ENCODE measurements at places on chromosomes 2 and 18.

DNA sequence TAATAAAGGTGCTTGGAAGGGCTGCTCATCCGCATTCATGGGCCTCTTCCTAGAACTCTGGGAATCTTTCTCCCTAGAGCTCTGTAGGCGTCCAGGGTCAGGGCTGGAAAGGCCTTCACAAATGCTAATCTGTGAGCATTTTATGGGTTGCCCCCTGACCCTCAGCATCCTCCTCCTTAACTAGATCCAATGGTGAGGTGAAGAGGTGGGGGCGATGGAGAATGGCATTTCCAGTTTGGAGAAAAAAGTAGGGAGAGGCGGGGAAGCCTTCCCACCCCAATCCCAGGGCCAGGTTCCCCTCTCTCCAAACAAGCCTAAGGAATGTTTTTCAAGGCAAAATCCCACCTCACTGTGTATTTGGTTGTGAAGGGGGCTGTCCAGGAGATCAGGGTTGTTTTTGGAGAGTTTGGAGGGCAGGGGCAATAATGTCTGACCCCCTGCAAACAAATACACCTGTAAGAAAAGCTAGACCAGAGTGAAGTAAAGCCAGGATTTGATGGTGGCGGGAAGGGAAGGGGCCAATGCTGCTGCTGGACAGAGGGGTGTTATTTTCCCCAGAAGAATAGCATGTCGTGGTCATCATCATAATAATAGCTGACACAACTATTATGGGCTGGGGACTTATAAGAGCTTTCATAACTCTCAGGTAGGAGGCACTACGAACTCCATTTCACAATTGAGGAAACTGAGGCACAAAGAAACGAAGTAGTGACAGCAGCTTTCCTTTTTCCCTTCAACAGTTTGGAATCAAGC, 1.4 kb upstream of the MYCN start:
- no peak for DNase-seq

DNA sequence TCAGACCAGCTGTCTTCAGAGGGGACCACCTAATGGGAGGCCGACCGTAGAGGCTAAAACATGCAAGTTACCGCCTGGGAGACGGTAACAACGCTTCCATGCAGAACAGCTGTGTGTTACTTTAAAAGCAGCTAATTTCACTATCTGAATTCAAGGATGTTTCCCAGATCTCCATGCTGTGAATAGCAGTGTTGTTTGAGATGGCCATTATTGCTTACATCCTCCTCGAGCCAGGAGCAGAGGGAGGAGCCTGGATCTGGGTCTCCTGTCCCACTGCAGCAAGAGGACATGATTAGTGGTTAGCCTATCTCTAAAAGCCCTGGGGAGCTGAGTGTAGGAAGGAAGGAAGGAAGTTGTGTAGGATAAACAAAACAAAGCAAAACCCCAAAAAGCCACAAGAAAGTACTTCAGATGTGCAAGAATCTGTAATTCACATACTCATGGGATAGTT, 50.9 kb downstream of the ACTR2 start:
- DNase-seq: peak; percentile 54

DNA sequence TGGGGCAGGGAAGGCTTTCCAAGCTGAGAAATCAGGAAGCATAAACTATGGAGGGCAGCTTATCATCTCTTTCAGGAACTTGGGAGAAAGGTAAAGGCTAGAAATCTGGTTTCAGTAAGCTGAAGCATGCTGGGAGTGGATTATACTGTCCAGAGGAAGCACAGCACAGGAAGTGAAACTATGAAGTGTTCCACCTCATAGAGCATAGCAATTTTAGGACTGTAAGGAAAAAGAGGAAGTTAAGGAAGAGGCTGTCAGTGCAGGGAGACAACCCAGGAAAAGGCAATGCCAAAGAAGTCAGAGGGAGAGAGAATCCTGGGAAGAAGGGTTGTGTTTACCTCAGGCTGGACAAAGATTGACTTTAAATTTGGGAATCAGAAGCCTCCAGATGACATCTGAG, 51.9 kb downstream of the EFEMP1 start:
- no peak for DNase-seq

- DNase-seq: no peak
Observed at GRCh38 chr18:5955861-5956260, 60.5 kb upstream of the TMEM200C start.

GRCh38 chr18:53698907-53699306, 525.6 kb downstream of the MBD2 start:
- DNase-seq: peak; percentile 37

DNA sequence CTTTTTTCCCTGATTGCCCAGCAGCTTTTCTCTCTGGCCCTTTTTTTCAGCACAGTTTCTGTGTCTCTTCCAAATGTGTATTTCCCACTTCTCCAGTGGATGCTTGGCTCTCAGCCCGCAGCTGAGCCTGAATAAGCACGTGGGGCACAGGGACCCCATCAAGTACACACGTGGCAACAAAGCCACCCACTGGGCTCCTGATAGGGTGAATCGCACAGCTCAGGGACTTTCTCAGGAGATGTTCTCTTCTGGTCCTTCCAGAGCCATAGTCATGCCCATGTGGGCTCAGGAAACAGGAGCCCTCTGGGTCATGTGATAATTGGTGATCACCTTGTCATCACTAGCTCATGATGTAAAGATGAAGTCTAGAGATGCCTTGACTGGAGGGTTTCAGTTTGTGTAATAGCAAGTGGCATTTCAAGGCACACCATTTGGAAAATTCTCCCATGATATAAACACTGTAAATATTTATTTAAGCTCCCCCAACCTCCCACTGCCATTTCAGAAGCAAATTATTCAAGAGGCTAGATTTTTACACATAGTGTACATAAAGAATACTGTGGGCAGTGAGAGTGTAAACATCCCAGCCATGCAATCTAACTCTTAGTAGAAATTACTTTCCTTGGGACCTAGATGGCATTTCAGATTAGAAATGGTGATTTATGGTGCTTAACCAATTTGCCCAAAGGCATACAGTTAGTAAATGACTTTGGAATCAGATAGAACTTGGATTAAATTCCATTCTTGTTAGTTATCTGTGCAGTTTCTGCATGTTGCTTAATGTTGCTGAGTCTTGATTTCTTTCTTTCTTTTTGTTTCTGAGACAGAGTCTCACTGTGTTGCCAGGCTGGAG, 597.5 kb downstream of the SLC4A3 start:
- peak; percentile 77 for DNase-seq

DNA sequence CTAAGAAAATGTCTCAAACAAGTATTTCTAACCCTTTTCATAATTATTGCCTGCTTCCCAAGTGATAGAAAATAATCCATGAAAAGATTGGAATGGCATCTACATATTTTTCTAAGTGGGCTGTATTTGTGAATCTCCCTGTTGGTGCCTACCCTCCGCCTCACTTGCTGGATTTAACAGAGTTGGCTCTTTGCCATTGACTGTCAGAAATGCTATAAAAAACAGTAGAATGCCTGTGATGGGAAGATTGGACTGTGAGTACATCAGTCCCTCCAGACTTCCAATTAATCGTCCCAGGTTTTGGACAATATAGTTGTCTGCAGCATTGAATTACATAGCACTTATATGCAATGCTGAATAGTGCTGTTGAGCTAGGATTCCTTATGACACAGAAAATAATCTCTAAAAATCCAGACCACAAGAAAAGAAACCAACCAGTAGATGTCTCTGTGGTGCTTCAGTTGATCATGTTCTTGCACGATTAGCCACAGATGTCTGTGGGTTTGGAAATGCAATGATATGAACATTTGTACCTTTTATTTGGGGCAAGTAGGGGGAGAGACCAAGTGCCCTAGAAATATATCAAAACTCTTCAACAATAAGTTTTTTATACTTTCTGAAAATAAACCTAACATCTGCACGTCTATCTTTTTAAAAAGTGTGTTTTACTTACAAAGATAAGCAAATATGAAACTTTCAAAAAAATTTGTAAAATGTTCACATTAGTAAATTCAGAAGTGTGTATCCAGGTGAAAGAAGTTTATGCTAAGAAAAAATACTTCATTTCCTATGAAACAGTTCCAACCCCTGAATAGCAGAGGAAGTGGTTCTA, 88.5 kb downstream of the DYNAP start:
- DNase-seq: peak; percentile 87

DNA sequence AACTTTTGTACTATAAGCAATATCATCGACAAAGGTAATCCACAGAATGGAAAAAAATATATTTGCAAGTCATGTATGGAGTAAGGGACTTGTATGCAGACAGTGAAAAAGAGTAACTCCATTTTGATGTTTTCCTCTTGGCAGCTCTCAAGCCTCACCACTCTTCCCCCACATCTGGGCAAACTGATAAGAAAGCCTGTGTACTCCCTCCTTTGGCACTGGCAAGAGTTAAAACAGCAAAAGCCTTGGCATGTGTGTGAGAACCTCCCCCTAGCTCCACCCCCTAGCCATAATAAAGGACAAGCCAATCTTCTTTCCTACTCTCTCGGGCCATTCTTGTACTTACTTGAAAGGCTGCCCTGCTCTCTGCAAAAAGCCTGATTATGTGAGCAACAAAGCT, 335.2 kb downstream of the LRATD1 start:
- DNase-seq: no peak

DNA sequence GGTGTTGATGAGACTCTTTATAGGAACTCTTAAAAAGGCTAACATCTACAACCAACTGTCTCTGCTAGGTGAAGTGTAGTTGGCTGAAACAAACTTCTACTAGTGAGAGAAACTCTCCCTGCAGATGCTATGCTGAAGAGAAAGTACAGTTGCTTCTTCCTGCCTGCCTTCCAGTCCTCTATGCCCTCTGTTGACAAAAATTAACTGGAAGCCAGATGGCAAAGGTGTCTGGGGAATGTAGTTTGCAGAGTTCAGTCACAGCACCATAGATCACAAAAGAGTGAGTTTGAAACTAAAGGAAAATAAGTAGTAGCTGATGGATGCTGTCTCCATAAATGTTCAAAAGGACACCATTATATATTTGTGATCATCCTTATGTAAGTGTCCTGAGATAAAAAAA, 958.8 kb upstream of the NRXN1 start:
- no peak for DNase-seq

DNA sequence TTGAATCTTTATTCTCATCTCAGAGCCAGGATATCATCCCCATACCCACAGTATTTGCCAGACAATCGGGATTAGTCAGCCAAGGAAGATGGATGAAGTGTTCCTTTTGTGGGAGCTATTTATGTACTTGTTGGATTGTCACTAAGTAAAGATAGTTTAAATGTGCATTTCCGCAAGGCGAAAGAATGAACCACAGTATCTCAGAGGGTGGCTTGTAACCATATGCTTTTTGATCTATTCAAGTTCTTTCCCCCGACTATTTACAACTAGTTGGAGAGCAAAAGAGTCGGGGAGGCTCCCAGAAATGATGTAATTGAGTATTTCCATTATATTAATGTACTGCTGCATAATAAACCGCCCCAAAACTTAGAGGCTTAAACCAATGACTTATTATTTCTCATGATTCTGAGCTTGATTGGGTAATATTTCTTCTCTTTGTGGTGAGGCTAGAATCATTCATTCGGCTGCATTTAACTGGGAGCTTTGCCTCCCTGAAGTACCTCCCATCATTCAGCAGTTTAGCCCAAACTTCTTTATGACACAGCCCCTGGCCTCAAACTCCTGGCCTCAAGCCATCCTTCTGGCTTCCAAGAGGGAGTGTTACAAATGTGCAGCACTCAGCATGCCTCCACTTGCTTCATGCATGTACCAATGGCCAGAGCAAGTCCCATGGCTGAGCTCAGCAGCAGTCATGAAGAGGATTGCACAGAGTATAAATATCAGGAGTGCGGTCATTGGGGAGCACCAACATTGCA, 423.7 kb downstream of the METTL4 start:
- DNase-seq: no peak

- DNase-seq: no peak
Observed at GRCh38 chr2:234703258-234703657, 206.4 kb upstream of the ARL4C start.

- peak; percentile 61 for DNase-seq
Observed at GRCh38 chr2:120552800-120553481, 182.7 kb upstream of the GLI2 start.

GRCh38 chr2:7513834-7514233, 596.6 kb downstream of the RNF144A start:
- DNase-seq: no peak

DNA sequence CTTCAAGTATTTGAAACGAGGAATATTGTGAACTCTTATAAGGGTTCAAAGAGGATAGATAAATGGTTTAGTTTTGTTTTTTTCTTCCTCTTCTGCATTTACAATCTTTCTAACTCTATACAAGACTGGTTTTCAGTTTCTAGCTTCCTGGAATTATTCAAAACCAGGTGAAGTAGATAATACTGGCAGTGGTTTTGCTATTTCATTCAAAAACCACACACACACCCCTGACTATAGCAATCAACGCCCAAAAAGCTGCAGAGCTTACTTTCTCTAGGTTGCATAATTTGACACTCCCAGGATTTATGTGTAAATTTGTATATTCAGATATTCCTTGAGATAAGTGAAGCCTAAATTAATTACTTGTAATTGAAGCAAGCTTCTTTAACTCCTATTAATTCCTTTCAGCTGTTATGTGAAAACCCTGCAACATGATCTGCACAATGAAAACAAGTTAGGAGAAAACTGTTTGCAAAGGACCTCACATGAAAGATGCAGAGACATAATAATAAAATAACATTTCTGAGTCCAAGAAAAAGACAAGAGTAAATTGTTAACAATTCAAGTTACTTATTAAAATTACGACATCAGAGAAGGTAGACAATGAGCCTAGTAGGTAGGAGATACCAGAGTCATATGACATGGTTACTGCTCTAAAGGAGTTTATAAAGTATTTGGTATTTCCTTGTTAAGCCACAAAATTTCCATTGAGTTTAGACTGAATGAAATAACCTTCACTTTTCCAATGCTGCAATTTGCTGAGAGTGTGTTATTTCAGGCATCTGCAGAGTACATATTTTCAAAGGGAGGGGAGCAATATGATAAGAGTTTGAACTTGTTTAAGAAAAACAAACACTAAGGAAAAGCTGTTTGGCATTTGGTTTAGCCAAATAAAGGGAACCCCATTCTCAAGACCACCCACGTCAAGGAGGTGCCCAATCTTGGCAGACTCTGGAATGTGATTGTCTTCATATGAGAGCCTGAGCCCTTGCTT, 1.6 kb upstream of the NFE2L2 start:
- DNase-seq: peak; percentile 80

DNA sequence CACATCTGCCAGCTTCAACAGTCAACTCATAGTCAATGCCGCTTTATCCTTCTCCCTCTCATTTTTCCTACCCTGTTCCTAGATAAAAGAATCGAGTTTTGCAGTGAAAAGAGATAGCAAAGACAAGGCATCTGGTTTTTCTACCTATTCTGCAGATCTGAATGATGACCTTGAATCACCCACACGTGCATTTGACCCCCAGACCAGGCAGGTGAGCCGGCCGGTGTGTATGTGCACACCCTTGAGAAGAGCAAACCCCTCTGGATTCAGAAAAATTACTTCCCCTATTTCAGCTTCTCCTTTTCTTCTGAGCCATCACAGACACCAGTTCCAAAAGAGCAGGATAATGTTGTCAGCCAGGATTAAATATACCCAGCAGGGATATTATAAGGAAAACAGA, 115.6 kb upstream of the ST6GAL2 start:
- no peak for DNase-seq

- DNase-seq: no peak
Observed at GRCh38 chr2:96830044-96830562, 13.7 kb downstream of the ANKRD23 start.

Measured in iris pigment epithelial cell (primary cell).